ENCODE measurements at places on chromosomes 11 and 22.

- no peak for DNase-seq
Observed at GRCh38 chr11:17413414-17414316, 25.2 kb upstream of the KCNJ11 start.

DNA sequence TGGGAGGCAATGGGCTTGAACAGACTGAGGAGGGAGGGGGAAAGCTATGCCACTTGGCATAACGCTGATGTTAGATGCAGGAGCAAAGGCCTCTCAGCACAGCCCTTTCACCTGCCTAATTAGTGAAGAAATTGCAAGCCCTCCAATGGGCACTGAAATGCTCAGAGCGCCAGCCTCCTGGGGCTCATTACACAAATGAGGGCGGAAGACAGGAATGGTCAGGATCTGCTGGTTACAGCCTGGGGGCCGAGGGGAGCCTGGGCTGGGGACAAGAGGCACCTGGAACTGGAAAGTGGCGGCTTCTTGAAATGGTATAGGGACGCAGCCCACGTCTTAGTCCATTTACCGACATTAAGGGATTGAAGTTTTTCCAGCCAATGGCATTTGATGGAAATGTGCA lies 50.2 kb upstream of the PLET1 start:
- no peak for DNase-seq

GRCh38 chr11:122663764-122664163 lies 8.2 kb downstream of the UBASH3B start:
- DNase-seq: no peak

DNA sequence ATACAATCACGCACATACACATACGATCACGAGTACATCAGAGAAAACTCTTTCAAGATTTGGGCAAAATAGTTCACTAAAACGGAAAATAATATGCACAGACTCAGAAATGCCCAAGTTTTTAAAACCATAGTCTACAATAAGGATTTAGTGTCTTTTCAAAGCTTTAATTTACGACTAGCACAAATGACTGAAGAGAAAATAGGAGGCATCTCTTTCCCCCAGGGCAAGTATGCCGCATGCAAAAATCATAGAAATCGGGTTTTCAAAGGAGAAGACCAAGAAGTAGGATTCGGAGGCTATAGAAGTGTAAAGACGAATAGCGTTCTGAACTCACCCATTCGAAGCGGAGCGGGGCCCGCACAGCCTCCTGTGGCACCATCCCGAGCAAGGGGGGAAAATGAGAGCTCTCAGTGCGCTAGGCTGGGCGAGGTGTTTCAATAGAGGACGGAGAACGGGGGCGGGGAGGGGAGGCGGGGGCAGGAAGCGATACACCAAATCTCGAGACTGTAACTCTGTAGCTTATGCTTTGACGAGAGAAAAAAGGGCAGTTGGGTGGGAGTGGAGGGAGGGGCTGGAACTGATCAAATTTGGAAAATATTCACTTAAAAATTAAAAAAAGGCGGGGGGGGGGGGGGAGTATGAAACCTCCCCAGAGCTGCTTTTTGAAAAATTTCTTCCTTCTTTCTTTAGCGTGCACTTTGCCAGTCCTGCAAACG lies 15.8 kb downstream of the BLID start:
- DNase-seq: no peak

DNA sequence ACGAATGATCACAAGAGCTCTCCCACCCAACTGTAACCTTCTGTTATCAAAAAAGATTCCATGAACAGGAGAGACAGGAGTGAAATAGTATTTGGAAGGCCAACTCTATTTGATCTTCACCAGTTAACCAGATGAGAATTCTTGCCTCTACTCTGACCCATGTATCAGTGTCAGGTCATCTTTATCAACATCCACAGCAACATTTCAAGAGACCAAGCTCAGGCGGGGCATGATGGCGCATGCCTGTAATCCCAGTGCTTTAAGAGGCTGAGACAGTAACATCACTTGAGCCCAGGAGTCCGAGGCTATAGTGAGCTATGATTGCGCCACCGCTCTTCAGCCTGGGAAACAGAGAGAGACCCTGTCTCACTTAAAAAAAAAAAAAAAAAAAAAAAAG lies 62.3 kb downstream of the GAB2 start:
- DNase-seq: no peak

DNA sequence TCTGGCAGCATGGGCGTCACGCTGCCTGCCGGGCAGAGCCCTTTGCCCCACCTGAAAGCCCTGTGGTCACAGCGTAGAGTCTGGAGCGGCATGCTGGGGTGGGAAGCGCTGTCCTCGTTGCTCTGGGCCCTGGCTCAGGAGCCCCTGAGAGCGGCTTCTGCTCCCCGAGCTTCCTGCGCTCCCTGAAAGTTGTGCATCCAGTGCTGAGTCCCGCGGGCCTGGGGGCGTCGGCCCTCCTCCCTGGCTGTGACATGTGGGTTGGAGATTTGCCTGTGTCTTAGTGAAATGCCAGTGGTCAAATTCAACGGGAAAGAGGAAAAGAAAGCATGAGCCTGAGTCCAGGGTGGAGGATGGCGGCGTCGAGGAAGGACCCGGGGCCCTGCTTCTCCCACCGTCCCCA lies 1208.0 kb downstream of the BRD1 start:
- no peak for DNase-seq

- no peak for DNase-seq
Observed at GRCh38 chr11:63920939-63921417, 4.0 kb upstream of the RCOR2 start.

DNA sequence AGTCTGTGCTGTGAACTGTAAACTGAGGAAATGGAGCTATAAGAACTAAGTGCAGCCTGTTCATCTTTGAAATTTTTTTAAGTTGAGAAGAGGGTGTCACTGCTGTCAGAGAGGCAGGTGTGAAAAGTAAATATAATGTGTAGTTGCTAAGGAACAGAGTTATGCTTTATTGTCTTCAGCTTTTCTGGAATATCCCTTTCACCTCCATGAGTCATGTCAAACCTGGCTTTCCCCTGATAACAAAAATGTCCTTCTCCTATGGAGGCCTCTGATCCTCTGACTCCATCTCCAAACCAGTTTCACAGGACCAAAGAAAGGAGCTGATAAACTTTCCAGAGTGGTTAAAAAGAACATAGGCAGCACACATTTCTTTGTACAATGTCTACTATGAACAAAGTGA lies 12.8 kb upstream of the MUC15 start:
- DNase-seq: no peak

- no peak for DNase-seq
Observed at GRCh38 chr11:71066311-71066710, 186.1 kb downstream of the SHANK2 start.

- no peak for DNase-seq
Observed at GRCh38 chr22:49359076-49359475, 468.6 kb downstream of the BRD1 start.

- no peak for DNase-seq
Observed at GRCh38 chr11:129018991-129019390, 76.3 kb upstream of the TP53AIP1 start.

DNA sequence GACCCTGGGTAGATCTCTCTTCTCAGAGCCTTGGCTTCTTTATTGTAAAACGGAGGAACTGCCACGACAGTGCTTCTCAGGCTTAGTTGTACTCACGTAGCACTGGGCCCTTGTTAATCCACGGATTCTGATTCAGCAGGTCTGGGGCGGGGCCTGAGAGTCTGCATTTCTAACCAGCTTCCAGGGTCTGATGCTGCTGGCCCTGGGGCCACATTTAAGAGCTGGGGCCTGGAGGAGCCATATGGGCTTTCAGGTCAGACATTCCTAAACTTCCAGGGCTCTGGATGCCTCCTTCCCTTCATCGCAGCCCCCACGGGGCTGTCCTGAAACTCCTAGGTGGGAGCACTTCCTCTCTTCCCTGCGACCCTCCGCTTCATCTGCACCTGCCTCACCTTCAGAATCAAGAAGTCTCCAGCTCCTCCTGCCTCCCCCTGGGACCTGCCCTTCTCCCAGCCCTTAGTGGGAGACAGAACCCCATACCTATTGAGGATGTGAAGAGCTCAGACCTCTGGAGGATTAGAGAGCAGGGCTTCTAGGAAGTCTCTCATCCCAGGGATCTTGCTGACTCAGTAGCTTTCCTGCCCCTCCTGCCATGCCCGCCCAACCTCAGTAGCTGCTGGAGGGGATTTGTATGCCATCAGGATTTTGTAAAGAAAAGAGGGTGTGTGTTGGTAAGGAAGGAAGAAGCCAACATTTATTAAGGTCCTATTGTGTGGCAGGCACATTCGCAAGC lies 92.5 kb downstream of the LRRC32 start:
- DNase-seq: no peak

DNA sequence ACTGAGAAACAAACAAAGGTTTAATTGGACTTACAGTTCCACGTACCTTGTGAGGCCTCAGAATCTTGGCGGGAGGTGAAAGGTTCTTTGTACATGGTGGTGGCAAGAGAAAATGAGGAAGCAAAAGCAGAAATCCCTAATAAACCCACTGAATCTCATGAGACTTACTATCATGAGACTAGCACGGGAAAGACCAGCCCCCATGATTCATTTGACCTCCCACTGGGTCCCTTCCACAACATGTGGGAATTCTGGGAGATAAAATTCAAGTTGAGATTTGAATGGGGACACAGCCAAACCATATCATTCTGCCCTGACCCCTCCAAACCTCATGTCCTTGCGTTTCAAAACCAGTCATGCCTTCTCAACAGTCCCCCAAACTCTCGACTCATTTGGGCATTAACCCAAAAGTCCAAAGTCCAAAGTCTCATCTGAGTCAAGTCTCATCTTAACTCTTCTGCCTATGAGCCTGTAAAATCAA lies 617.4 kb downstream of the CNTN5 start:
- no peak for DNase-seq

DNA sequence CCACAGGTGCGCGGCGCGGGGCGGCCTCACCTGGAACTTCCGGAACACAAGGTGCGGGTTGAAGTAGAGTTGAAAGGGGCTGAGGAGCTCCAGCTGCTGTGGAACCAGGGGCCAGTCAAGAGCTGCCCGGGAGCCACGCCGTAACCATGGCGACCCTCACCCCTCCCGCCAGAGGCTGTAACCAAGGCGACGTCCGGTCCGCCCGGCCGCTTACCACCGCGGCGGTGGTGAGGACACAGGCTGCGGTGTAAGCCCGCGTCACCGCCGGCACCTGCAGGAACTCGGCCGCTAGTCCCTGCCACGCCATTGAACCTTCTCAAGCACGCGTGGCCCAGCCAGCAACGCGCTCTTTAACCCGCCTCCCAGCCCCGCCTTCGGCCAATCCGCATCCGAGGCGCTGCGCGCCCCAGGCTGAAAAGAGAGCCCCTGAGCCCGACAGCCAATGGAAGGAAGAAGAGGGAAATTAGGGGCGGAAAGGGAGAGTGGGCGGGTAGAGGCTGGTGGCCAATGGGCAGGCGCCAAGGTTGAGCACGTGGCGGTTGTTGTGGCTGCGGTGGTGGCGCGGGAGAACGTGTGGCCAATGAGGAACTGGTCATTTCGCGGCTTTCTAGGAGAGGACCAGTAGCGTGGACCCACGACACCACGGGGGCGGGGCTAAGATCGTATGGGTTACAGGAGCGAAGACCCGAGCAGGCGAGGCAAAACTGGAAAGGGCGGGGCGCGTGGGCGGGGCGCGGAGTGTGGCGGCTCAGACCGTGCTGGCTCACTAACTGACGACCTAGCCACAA lies at the start of gene DERL3:
TSS of gene DERL3 (minus strand) at position 326 of the 788 bp plus-strand sequence. CDS start at position 307, 19 bp downstream.
- peak; percentile 56 for DNase-seq

GRCh38 chr11:2914455-2915195 lies 14.6 kb downstream of the PHLDA2 start:
- DNase-seq: no peak

DNA sequence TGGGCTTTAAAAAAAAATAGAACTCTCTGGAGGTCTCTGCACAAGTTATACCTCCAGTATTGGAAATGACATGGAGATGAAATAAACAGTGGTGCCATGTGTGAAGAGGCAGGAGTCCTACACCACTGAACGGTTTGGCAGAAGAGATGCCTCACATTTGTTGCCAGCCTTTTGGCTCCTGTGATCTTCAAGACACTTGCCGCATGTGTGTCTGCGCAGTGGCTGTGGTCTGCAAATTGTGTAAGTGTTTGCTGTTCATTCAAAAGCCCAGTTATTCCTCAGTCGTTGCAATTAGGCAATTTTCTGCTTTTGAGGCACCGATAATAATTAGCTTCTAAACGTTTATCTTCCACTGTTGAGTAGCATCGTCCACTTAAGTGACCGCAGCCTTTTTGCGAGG lies 319.1 kb downstream of the BRD1 start:
- no peak for DNase-seq

DNA sequence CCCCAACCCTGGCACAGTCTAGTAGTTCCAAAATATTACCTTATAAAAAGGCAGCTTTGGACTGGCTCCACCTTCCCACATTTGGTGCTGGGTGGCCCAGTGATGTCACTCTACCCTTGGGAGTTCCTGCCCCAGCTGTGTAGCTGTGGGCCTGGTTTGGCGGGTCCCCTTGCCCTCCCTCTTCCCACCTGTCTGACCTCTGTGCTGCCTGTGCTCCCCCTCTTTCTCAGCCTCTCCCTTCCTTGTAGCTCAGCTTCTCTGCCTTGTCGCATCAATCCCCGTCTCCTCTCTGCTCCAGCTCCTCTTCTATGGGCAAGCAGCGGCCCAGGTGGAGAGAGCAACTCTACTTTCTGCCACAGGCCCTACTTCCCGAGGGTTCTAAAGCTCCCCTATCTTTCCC lies 54.6 kb downstream of the CHRDL2 start:
- no peak for DNase-seq

- no peak for DNase-seq
Observed at GRCh38 chr11:44883277-44883676, 67.4 kb downstream of the TP53I11 start.

DNA sequence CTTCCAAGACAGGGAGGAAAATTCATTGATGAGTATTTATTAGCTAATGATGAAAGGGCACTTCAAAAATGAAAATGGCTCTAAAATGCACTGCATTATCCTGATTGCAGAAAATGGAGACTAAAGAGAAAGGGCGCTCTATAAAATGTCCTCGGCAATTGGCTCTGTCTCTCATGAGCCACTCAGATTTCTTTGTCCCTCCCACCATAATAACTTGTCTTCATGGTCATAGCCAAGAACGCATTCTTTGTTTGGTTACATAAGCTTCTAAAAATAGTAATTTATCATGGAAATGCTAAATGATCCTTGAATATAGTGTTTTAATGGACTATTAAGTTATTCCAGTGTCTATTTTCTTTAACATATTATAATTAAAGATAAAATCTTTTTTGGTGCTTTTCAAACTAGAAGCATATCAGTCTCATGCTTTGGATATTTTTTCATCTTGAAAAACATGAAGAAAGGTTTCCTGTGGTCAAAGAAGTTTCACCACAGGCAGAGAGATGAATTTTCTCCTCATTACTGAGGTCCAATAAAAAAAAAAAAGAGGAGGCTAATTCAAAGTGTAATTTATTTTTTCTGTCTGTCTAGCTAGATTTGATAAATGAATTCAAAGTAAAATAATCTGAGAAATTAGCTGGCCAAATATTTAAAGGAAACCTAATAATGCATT lies 238.1 kb upstream of the BLID start:
- DNase-seq: no peak

Measured in AG09309 (cell line).